Neural progenitor cell (in vitro differentiated cells): ENCODE measurements at places on chromosomes 4 and X.

DNA sequence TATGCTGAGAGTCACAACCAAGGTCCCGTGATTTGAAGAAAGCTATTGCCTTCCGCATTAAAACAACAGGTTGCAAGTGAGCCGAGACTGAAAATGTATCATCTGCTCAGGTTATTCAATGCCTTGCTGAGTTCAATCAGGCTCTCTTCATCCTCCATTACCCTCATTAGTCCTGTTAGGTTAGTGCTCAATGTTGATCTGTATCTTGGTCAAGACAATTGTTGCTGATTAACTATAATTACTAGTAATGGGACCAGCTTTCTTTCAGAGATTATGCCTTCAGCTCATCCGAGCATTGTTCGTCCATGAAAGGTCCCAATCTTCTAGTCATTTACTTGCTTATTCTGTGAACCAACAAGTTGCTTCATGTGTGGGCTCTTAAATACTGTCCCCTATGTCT lies 534.6 kb upstream of the FAM241A start:
- DNase-seq: peak; percentile 26

GRCh38 chr4:20062054-20062453 lies 189.7 kb upstream of the SLIT2 start:
- no peak for DNase-seq

DNA sequence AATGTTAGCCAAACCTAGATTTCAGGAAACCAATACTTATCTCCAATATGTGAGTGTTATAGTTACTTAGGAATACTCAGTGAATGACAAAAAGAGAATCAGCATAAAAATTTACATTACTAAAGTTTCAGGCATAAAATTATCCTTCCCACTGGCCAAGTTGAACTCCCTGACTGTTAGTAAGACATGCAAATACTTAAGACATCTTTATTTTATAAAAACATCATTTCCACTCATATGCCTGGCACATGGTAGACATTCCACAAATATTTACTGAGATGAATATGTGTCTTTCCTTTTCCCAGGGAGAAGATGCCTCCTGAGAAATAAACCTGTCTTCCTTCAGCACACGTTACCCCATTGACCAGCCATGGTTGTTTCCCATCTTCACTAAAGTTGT lies 7.3 kb downstream of the VEGFD start:
- DNase-seq: no peak

- DNase-seq: peak; percentile 55
Measured at GRCh38 chr4:149980941-149981340, 97.3 kb upstream of the DCLK2 start.

DNA sequence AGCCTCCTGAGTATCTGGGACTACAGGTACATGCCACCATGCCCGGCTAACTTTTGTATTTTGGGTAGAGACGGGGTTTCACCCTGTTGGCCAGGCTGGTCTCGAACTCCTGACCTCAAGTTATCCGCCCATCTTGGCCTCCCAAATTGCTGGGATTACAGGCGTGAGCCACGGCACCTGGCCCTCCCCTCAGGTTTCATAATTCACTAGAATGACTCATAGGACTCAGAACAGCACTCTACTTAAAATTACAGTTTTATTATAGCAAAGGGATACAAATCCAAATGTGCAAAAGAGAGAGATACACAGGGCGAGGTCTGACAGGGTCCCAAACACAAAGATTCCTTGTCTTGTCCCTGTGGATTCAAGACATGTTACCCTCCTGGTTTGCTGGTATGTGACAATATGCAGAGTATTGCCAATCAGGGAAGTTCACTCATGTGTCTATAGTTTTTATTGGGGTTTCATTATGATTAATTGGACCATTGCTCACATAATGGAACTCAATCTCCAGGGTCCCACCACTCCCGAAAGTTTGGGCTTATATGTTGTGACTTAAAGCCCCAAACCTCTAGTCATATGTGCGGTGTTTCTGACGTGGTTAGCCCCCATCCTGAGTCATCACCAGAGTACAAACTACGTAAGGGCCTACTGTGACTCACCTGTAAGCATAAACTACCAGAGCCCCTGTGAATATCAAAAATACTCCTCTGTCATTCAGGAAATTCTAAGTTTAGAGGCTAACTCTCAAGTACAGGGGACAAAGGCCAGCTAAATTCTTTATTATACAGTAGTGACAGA lies 5.2 kb downstream of the YIPF6 start:
- no peak for DNase-seq

- DNase-seq: no peak
Measured at GRCh38 chr4:86522349-86522748, 71.8 kb upstream of the PTPN13 start.

DNA sequence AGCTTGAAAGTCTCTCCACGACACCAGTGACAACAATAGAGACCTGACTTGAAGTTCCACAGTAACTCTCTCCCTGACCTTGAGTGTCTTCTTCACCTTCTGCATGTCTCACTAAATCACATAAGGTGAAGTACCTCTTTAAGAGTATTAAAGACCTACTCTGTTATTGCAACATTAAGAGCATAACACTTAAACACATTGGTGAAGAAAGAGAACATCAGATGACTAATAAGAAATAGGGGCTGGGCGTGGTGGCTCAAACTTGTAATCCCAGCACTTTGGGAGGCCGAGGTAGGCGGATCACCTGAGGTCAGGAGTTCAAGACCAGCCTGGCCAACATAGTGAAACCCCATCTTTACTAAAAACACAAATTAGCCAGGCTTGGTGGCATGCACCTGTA lies 33.9 kb upstream of the MAPK10 start:
- no peak for DNase-seq

DNA sequence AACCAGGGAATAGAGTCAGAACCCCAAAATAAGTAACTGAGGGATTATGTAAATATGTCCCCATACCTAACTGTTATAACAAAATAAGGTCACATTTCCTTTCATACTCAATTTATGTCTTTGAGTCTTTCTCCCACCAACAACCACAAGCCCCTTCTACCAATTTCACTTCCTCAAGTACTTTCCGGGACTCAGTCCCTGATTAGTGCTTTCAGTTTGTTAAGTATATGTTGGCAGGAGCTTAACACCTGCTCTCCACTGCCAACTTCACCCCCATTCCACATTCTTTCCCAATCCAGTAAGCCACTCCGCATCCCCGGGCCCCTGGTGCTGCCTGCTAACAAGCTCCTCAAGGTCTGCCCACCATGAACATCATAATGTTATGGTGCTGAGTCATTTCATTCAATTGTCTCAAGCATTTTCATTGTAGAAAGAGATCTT lies 71.3 kb upstream of the SPRY1 start:
- no peak for DNase-seq

DNA sequence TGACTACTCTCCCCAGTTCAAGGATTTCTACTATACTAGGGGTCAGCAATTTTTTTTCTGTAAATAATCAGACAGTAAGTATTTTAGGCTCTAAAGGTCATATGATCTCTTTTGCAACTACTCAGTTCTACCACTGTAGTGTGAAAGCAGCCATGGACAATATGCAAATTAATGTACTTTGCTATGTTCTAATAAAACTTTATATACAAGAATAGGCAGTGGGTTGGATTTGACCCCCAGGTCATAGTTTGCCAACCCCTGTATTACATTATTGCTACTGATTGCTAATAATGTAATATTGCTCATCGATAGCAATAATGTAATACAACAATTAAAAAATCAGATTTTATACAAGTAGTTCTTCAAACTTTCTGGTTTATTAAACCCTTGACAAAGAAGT lies 59.2 kb upstream of the GPR34 start:
- DNase-seq: no peak

DNA sequence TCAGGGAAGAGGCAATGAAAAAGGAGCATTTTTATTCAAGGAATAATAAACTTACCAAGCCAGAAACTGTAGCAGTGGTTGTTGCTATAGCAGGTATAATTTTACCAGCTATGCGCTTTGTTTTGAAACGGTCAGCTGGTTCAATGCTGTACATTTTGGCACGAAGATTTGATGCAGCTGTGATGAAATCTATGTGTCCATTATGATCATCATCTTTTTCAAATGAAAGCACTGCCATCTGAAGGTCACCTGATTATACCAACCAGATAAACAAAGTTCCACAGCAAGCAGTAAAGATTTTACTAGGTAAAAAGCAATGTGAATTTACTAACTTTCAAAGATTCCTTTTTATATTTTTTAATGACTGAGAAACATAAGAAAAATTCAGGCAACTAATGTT lies 66.4 kb downstream of the STAP1 start:
- no peak for DNase-seq

- no peak for DNase-seq
Measured at GRCh38 chr4:118226311-118227010, 126.3 kb downstream of the PRSS12 start.
